Stimulated activated CD4-positive, alpha-beta T cell treated with anti-CD3 and anti-CD28 coated beads, Interleukin-15, amount 100 ng/mL, for 1 hour (primary cell): ENCODE measurements at places on chromosomes 2 and 18.

GRCh38 chr2:60998628-60999545 lies 18.6 kb upstream of the PEX13 start:
- no peak for DNase-seq

- DNase-seq, result no peak
Measured at GRCh38 chr2:132009874-132010521, 151.8 kb downstream of the ANKRD30BL start.

DNA sequence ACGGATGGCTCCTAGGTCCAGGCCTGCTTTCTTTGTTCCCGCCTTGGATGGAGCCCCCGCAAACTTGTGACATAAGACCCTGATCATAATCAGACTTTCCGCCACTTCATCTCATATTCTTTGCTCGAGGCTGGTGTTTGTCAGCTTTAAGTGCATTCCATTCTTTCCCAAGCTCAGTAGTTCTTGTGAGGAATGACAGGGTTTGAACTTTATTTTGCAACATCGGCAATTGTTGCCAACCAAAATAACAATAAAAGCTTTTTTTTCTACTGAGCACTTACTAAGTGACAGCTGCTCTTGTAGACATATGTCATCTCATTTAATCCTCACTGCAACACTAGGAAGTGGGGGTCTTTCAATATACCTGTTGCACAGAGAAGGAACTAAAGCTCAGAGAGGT lies 178.8 kb upstream of the ST6GAL2 start:
- DNase-seq, result no peak

DNA sequence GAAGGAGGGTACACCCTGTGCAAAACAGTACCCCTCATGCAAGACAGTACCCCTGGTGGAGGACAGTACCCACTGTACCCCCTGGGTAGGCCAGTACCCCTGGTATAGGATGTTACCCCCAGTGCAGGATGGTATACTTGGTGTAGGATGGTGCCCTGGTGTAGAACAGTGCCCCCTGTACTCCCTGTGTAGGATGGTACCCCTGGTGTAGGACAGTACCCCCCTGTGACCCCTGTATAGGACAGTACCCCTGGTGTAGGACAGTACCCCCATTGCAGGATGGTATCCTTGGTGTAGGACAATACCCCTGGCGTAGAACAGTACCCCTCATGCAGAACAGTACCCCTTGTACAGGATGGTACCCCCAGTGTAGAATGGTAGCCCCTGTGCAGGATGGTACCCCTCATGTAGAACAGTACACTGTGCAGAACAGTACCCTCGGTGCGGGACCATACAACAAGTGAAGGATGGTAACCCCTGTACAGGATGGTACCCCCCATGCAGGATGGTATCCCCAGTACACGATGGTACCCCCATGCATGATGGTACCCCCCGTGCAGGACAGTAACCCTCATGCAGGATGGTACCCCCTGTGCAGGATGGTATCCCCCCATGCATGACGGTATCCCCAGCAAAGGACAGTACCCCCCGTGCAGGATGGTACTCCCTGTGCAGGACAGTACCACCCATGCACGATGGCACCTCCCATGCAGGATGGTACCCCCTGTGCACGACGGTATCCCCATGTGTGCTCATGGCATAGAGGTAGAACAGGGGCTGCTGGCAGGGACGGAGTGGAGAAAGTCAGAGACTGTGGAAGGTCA lies 248.0 kb downstream of the DCDC2C start:
- no peak for DNase-seq

DNA sequence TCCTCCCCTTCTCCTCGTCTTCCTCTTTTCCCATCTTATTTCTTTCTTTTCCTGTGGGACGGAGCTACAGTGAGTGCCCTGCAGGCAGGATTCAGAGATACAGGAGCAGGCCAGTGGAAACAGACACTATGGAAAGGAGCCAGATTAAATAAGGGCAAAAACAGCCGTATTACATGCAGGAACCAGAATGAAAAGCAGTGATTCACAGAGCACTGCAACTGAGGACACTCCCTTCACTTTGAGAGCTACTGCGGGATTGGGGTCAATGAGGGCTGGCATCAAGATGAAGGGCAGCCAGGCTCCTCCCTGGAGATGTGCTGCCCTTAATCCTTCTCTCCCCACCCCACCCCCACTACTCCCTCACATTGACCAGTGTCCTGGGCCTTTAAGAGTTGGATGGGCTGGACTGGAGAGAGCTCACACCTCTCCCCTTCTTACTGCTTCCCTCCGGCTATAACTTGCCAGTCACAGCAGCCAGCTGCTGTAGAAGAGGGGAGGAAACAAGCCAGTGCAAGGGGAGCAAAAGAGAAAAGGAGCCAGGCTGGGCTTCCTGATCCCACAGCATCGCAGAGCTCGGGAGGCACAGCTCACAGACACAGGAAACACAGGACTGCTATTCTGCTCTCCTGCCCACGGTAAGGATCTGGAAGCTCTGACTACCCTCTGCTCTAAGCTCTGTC lies at the start of gene PLCD4:
Gene PLCD4, plus strand, starts transcription at position 464 of the 680 bp plus-strand sequence. CDS start 7,841 bp downstream, outside the sequence.
- DNase-seq, result no peak

- no peak for DNase-seq
Measured at GRCh38 chr2:97734061-97735051, 21.0 kb downstream of the ZAP70 start.

DNA sequence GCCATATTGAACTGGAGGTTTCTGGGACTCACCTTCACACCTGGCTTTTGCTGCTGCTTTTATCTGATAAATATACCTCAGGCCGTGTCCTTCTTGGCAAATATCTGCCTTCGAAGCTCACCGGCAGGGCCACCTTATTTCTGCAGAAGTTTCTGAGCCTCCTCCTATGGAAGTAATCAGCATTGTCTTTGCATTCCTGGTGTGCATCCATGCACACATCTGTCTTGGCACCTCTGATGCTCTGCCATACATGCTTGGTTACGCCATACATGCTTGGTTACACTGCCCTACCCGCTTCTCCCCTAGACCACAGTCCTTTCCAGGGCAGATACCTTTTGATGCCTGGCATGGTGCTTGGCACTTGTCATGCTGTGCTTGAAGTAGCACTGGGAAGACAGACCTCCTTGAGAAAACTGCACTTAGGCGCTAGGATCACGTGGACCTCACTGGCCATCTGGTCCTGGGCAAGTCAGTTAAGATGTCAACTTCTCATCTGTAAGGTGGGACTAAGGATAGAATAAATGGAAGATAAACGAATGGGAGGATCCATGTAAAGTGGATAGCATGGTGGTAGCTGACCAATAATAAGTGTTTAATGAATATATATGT lies 66.8 kb downstream of the ZNF236 start:
- no peak for DNase-seq

- no peak for DNase-seq
Measured at GRCh38 chr2:20381457-20381856, 30.8 kb upstream of the PUM2 start.

- DNase-seq, result no peak
Measured at GRCh38 chr2:47811668-47812067, 28.7 kb downstream of the MSH6 start.

- peak; percentile 32 for DNase-seq
Measured at GRCh38 chr2:227460070-227460485, 11.9 kb upstream of the AGFG1 start.

GRCh38 chr2:26811791-26812694 lies 26.2 kb downstream of the CENPA start:
- no peak for DNase-seq
